ENCODE measurements at places on chromosomes 16 and 17.

- peak; percentile 84 for DNase-seq
These were observed 2.1 kb upstream of the EPOP start for GRCh38 chr17:38676706-38677504.

DNA sequence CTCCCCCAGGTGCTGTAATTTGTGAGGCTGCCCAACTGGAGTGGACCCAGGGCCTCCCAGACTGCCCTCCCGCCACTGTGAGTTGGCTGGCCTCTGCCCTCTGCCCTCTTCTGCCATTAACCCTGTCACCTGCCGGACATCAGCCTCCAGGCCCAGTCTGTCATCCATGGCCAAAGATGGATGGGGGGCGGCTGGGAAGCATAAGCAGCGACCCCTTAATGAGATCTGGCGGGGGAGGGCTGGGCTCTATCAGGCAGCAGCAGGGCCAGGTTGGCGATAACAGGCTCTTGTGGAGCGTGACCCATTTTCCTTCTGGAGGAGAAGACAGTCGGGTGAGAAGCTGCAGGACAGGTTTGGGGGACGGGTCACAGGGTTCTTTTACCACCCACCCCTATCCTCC is 25.3 kb downstream of the CDK5RAP3 start:
- DNase-seq: no peak

DNA sequence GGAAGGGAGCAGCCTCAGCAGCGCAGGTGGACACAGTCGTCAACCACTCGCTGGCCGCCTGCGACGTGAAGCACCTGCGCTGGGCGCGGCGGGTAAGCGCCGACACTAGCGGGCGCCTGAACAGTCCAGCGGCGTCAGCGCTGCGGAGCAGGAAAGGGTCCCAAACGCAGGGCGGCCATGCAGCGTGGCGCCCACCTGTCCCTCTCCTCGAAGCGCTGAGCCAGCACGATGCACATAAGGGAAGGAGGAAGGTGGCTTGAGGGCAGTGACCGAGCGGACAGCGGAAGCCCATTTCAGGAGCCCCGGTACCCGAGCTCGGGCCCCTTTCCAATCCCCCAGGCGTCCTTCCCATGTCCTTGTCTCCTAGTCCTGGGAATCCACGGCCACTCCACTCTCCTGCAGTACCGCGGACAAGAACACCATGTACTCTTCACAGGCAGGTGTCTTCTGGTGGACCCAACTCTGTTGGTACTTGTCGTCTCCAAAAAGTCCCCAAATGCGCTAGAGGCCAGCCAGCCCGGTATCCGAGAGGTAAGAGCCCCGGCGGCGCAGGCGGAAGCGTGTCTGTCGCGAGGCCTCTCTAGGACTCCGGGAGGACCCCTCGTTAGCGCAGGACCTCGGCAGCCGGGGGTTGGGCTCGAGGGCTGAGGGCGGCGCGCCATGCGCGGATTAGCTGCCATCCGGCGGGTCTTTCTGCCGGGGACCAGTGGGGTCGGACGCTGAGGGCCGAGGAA is 14.4 kb downstream of the ZNF232 start:
- DNase-seq: no peak

- no peak for DNase-seq
These were observed 19.3 kb upstream of the NAT9 start for GRCh38 chr17:74795327-74796020.

GRCh38 chr16:27313422-27314160 is at the start of gene IL4R:
TSS of gene IL4R (plus strand) at chr16:27313974. CDS start at chr16:27340204, 26,230 bp downstream.
- DNase-seq: peak; percentile 49

GRCh38 chr17:45433159-45433535 is 477 bp upstream of the ARHGAP27 start:
- DNase-seq: peak; percentile 36

DNA sequence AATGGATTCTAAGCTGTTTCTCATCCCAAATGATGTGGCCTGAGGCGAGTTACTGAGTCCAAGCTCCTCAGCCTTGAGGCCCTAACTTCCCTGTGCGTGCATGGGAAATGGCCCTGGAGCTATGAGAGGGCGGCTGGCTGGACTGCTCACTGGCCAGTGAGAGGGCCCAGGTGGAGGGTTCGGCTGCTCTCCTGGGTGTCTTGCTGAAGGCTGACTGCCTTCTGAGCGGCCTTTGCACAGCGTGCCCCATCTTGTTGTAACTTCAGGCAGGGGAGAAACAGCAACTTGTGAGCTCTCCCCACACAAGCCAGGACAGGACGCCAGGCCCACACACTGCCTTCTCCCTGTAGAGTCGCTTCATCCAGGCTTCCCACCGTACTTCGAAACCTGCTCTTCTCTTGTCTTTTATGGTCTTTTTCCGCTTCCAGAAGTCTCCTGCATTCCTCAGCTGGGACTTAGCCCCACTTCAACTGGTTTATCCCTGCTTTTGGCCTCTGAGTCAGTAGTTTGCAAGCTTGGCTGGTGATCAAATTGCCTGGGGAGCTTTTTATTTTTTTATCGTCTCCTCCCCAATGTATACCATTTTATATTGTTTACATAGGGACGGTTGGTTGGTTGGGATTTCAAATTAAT is 13.3 kb downstream of the CDH3 start:
- peak; percentile 99 for DNase-seq

Measured in epithelial cell of esophagus (primary cell).